ENCODE measurements at places on chromosomes 7 and 10.

- no peak for DNase-seq
These were observed 555.0 kb downstream of the PTPRN2 start for GRCh38 chr7:158032561-158033115.

GRCh38 chr10:26612151-26612915 lies 85.2 kb upstream of the PDSS1 start:
- no peak for DNase-seq

- no peak for DNase-seq
These were observed 43.6 kb upstream of the MXI1 start for GRCh38 chr10:110163841-110164240.

- no peak for DNase-seq
These were observed 138.3 kb upstream of the ADCY1 start for GRCh38 chr7:45435846-45436245.

GRCh38 chr10:131660427-131660826 lies 240.4 kb upstream of the PPP2R2D start:
- no peak for DNase-seq

DNA sequence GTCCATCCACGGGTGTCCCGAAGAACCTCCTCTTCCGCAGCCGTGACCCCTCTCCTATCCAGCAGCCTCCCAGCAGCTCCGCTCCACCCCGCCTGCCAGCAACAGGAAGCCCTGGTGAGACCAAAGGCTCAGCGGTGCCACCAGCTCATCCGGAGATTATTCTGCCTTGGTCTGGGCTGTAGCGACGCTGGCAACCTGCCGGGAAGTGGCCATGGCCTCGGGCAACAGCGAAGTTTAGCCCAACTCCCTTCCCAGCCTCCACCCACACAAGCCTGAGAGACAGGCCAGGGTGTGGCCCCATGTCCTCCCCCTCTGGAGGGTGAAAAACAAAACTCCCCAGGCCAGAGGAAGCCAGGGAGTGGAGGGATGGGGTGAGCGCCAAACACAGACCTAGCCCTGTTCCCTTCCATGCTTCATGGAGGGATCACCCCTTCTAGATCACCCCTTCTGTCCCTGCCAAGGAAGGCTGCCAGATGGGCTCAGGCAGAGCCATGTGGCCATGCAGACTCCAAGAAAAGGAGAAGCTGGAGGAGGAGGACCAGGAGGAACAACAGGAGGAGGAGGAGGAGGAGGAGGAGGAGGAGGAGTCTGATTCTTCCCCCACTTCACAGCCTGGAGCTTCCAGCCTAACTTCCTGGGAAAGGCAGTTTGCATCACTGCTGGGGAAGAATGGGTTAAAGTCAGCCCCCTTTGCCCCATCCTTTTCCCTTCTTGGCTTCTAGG lies 918 bp downstream of the CALHM2 start:
- DNase-seq = peak; percentile 57

DNA sequence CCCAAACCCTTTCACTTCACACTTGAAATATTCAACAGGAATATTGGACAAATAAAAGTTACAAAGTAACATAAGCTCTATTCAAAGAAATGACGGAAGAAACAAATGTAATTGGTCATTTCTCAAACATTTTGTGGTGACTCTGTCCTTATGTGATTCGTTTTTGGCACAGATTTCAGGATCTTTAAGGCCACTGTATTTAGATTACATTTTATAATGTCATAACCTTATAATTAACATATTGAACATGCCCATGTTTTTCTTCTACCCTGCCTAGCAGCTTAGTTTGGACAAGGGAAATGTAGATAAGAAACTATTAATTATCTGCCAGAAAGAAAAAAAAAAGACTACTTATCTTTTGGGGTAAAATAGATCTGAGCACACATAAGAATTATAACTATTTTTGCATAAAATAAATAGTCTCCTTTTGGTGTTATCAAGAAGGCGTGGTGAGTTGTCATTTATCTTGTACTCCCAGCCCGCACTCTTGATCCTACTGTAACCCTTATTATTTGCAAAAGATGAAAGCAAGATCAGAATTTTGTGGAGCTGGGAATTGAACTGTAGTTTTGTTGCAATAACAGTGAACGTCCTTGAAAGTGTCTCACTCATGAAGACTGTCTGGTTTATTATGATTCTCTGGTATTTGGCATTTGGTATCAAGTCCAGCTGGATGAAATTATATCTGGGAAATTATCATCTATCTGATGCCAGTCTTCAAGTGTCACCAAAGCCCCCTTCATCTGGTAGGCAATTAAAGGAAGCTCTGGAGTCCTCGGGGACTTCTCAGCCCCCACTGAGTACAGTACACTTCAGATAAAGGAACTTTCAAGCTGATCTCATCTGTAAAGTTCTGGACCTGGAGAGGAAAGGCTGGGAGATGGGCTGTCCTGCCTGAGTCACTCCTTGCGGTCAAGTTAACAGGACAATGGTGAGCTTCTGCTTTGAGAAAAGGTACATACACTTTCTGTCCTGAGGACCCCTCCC lies 175.7 kb upstream of the INHBA start:
- DNase-seq = no peak

DNA sequence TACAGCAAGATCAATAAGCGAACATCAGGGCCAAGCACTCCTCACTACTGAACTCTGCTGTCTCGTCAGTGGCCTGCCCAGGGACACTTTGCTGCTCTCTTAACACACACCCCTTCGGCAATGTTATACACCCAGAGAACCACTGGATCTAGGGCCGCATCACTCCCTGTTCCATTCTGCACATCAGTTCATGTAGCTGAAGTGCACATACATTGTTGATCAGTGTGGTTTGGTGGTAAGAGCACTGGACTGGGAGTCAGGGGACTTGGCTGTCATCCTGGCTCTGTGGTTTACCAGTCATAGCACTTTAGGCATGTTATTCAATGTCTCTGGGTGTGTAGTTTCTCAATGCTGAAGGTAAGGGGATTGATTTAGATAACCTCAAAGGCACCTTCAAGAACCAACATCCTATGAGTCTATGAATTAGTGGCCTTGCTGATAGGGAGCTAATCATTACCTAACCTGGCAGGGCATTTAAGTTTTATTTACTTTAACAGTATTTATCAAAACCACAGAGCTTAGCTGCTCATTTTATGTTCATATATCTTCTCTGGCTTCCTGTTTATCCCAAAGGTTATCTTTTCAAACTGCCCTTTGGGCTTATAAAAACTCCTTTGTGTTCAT lies 24.8 kb downstream of the DUSP5 start:
- DNase-seq = no peak

DNA sequence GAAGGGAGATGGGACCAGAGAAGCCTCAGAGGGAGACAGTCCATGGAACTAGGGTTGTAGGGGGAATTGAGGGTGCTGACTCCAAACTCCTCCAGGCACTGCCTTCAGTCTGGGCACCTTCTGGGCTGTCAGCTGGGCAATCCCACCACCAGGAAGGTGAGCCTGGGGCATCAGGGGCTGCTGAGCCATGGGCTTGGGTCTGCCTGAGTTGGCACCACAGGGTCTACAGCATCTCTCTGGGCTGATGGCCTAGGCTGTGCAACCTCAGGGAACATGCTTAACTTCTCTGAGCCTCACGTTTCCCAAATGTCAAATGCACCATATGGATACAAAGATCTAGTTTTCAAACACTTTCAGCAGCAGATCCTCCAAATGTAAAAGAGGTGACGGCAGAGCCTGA lies 46.8 kb upstream of the PRLHR start:
- no peak for DNase-seq

- no peak for DNase-seq
These were observed 57.6 kb upstream of the PDZD8 start for GRCh38 chr10:117432866-117433265.

- DNase-seq = no peak
These were observed 170.0 kb downstream of the ARL5B start for GRCh38 chr10:18829259-18829658.

DNA sequence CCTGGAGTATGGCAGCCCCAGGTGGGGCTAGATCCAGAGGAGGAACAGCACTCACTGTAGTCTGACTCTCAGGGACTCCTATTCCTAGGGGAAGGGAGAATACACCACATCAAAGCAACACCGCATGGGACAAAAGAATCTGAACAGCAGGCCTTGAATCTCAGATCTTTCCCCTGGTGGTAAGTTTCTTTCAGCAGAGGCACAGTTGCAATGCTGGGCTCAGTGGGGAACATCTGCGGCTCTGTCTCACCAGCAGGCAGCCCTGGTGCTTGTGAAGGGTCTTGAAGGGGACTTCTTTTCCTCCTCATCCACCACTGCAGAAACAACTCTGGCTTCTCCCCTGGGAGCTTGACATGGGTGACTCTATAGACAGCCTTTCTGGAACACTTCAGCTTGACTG lies 111.2 kb upstream of the ARHGAP21 start:
- no peak for DNase-seq

- no peak for DNase-seq
These were observed 22.2 kb upstream of the BMPER start for GRCh38 chr7:33882950-33883670.

- no peak for DNase-seq
These were observed 5.9 kb upstream of the LGI1 start for GRCh38 chr10:93751832-93752231.

GRCh38 chr10:73439605-73440312 lies 6.4 kb upstream of the MSS51 start:
- DNase-seq = no peak

- DNase-seq = no peak
These were observed 17.0 kb downstream of the STAM start for GRCh38 chr10:17660921-17661320.

- DNase-seq = no peak
These were observed 30.2 kb upstream of the EZH2 start for GRCh38 chr7:148914208-148914777.

- no peak for DNase-seq
These were observed 1.6 kb downstream of the GTF2IRD1 start for GRCh38 chr7:74455291-74455804.

- no peak for DNase-seq
These were observed 70.8 kb upstream of the ZMIZ1 start for GRCh38 chr10:78997635-78998618.

GRCh38 chr10:21626457-21627161 lies 92.6 kb downstream of the MLLT10 start:
- no peak for DNase-seq

DNA sequence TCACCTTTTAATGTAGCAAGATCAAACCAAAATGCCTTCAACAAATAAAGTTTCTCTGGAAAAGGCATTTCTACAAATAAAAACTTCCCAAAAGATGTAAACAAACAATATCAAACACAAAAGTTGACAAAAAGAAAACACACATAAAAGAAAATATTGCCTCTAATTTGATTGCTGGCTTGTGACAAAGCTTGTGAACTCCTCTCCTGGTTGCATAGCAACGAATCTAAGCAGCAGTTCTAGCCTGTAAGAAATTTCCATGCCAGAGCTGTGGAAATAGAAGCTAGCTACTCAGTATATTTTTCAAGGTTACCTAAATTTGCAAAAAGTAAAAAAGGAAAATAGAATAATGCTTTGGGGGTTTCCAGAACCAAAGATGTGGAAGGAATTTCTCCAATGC lies 173.9 kb upstream of the CDK1 start:
- no peak for DNase-seq

GRCh38 chr7:129225931-129226572 lies 1.2 kb downstream of the AHCYL2 start:
- no peak for DNase-seq

- no peak for DNase-seq
These were observed 634.2 kb downstream of the ANKRD7 start for GRCh38 chr7:118858651-118859149.

- peak; percentile 30 for DNase-seq
These were observed 125.8 kb downstream of the DOCK4 start for GRCh38 chr7:112080441-112080840.

DNA sequence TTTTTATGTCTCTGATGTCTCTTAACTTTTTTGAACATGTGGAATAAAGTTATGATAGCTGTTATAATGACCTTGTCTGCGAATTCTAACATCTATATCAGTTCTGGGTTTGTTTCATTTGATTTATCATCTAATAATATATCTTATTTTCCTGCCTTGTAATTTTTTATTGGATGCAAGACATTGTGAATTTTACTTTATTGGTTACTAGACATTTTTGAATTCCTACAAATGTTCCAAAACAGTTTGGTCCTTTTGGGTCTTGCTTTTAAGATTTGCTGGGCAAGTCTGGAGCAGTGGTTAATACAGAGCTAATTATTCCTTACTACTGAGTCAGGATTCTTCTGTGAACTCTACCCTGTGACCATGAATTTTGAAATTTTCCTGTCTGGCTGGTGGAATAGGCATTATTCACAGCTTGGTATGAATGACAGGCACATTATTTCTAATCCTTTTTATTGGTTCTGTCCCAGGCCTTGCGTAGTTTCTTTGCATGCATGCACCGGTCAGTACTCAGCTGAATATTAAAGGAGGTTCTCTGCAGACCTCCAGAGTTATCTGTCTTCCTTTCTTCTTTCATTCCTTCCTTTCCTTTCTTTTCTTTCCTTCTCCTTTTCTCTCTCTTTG lies 9.0 kb downstream of the CUTC start:
- DNase-seq = no peak

- DNase-seq = no peak
These were observed 554.9 kb downstream of the HTR7 start for GRCh38 chr10:90302758-90303481.

- DNase-seq = no peak
These were observed 72.9 kb downstream of the ATE1 start for GRCh38 chr10:121854809-121855445.

GRCh38 chr7:40827222-40828085 lies 692.6 kb downstream of the SUGCT start:
- DNase-seq = peak; percentile 52

DNA sequence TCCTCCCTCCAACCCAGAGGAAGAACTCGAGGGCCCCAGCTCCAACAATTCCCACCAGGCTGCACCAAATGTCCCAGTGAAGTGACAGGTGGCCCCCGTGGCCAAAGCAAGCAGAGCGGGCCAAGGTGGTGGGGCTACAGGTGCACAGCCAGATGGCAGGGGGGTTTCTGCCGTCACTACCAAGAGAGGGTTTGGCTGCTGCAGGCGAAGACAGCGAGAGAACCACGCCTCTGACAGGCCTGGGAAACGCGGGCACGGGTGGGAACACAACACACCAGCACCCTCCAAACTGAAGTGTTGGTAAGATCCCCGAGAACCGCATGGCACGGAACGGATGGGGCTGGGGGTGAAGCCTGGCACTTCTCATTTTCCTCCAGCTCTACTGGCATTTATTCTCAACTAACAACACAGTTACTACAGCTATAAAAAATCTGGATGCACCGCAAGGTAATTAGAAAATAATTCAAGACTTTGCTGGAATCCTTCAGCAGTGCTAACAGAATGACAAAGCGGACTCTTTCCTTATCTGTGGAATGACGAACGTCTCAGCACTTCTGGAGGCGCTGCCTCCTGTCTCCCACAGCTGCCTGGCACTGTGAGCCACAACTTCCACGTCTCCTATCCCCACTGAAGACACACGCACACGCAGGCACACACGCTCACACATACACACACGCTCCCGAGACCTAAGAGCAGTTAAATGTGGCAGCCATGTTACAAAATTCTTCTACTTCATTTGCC lies 167.9 kb downstream of the TCERG1L start:
- no peak for DNase-seq

DNA sequence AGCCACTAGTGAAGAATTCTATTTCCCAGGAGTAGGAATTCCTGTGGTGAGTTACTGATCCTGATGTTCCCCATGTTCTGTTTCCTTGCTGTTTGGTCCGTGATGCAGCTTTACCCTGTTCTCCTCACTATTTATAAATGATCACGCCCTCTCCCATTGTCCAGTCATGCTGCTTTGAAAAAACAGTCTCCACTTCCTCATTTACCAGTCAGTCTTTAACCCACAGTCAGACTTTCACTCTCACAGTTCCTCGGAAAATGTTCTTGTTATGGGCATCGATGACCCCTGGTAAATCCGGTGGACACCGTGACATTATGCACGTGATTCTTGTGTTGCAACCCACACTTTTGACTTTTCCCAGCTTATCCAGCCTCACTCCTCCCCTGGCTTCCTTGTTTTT lies 14.4 kb downstream of the SCIN start:
- DNase-seq = peak; percentile 33
